Fibroblast of the conjunctiva (primary cell): ENCODE measurements at places on chromosomes 3 and 15.

- peak; percentile 55 for DNase-seq
Observed at GRCh38 chr15:42832576-42832975, 88.0 kb downstream of the TTBK2 start.

GRCh38 chr15:75058127-75058905 lies 34.9 kb downstream of the PPCDC start:
- no peak for DNase-seq

GRCh38 chr15:68025835-68026424 lies 28.2 kb upstream of the PIAS1 start:
- no peak for DNase-seq

DNA sequence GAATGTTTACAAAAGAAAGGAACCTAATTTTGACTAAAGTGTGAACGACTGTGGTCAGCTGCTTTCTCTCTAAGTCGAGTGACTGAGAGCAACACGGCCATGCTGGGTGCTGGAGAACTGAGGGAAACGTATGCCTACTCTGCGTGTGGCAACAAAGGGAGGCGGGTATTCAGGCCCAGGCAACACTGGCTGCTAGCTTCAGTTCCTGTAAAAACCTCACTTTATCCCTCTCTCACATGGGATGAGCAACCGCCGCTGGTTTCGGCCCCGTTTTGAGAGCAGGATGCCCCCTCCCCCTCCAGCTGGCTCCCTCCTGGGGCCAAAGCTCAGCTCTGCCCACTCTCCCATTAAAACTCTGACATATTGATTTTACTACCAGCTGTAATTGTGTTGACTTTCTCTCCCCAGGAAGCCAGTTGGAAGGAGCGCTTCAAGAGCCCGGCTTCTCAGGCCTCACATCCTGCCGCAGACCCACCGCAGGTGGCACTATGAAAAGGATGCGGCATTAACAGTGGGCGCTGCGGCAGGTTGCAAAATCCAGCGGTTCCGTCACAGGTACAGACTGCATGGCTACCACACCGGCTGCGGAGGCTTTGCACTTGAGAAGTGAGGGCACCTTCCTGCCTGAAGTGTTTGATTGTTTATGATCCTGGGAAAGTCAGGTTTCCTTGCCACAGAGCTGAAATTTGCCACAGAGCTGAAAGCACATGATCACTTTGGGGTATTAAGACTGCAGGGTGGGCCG lies 12.7 kb downstream of the PLXND1 start:
- no peak for DNase-seq

DNA sequence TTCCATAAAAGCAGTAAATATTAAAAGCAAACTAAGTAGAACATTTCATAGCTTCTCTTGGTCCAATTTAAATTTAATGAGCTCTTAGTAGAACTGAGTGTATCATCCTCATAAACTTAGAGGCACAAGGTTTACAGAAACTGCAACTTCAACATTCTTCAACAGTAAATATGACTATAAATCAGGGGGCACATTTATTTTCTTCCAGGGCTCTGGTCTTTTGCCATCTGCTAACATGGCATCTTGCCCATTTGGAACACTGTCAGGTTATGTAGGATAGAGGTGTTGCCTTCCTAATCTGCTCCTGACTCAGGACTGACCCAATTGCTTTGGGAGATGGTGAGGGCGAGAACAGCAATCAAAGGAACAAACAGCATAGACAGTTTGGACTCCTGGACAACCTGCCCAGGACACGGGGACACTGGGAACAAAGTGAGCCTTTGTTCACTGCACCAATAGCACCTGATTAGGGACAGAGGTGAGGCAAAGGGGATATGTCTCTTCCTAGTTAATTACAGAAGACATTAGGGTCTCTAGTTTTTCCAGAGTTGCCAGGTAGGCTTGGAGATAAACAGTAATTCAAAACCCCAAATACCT lies 610.2 kb upstream of the ROBO2 start:
- no peak for DNase-seq

- peak; percentile 5 for DNase-seq
Observed at GRCh38 chr3:140292170-140292569, 357.2 kb downstream of the CLSTN2 start.

DNA sequence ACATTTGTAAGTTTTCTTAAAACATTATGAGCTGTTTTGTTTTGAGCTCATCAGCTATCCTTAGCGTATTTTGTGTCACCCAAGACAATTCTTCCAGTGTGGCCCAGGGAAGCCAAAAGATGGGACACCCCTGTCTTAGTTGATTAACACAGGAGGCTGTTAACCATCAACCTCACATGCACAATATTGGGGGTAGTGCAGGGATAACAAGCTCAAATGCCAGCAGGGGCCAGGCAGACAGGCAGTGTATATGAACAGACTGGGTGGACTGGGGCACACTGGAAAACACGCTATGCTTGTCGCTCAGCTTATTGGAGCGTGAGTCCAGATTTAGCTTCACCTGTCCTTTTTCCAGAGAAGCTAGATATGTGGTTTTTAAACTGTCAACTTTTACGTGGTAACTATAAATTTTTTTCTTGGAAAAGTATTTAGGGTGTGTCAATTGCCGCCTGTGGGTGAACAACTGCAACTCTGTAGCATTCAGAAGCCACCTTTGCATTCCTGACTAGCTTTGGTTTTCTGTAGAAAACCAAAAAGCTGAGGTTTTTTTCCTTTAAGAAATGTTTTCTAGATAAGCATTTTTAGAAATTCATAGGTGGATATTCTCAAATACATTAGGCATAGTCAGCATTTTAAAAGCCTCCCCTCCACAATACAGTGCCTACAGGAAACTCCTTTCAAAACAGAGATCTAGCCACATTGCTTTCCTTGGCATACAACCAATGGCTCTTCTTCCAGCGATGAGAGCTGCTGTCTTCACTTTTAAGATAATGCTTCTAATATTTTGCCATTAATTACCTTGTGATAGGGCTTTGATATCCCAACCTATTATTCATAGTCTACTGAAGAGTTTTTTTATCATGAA lies 14.6 kb downstream of the PSMD6 start:
- DNase-seq: no peak

- DNase-seq: no peak
Observed at GRCh38 chr3:69065318-69065964, 13.3 kb upstream of the TMF1 start.

DNA sequence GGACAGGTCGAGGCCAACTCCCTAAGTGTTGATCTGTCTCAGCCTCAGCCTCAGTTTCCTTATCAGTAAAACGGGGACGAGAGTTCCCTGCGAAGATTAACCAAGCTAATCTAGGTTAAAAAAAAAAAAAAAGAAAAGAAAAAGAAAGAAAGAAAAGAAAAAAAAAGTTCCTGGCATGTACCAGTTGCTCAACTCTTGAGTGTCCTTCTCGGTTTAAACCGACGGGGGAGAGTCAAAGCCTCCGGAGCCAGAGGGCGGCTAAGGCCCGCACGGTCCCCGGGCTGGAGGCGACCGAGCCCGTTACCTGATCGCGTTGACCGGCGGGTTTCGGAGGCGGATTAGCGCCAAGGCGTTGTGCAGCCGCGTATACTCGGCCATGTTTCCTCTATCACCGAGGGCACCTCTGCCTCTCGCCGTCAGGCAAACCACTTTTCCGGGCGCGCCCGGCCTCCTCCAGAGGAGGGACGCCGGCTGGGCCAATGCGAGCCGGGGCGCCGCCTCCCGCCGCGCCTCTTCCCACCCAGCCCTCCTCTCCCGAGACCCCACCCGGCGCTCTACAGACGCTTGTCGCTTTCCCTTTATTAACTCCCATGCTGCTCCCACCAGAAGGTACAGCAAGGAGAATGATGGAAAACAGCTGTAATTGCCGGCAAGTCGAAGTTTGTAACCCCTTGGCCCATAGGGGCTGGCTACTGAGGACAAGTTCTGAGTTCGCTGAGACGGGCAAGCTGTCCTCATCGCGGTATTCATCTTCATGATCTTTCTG lies at the start of gene EHHADH:
Gene EHHADH, minus strand, starts transcription at position 405 of the 766 bp plus-strand sequence. Its CDS starts 27 bp downstream, at position 378.
- peak; percentile 23 for DNase-seq

GRCh38 chr15:80735344-80735743 lies 40.2 kb downstream of the ABHD17C start:
- DNase-seq: no peak

GRCh38 chr3:125000661-125001060 lies 55.1 kb downstream of the HEG1 start:
- DNase-seq: no peak

DNA sequence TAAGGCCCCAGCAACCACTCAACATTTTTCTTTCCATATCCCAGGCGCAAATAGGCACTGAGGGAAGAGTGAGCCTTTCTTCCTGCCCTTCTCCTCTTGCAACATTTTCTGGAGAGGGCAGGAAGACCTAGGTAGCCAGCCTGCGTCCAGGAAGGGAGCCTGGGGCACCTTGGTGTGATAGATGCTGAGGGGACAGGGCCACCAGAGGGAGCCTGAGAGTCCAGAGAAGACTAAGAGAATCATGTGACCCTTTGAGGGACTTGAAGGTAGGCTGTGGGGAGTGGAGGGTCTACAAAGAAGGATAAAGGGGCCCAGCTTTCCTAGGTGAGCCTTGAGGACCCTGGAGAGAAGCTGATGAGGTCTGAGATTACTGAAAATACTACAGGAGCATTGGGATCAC lies 346.6 kb downstream of the CNTN6 start:
- no peak for DNase-seq

GRCh38 chr3:96863129-96863740 lies 48.8 kb downstream of the EPHA6 start:
- peak; percentile 43 for DNase-seq

DNA sequence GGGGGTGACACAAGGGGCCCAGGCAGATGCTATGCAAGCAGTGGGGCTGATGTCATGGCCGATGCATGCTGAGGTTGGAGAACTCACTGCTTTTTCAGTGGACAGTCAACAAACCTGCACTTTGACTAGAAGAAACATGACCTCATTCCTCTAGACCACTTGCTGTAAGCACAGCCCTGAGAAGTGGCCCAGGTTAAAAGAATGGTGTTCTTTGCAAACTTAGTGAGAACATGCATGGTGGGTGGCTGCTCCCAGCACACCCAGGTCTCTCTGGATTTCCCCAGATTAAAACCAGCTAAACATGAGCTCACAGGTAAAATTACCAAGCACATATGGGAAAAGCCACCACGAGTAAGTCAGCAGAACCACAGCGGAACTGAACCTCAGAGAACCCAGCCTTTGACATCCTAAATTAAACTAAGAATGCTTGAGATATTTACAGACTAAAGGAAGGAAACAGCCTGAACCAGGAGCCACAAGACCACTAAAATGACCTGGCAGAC lies 15.5 kb downstream of the DLEC1 start:
- DNase-seq: no peak

GRCh38 chr15:66592505-66593218 lies 26.9 kb upstream of the LCTL start:
- DNase-seq: no peak
